ENCODE measurements at places on chromosomes 7 and 10.
A peak's percentile ranks its signal among the peaks of the same experiment; 100 is the strongest.

DNA sequence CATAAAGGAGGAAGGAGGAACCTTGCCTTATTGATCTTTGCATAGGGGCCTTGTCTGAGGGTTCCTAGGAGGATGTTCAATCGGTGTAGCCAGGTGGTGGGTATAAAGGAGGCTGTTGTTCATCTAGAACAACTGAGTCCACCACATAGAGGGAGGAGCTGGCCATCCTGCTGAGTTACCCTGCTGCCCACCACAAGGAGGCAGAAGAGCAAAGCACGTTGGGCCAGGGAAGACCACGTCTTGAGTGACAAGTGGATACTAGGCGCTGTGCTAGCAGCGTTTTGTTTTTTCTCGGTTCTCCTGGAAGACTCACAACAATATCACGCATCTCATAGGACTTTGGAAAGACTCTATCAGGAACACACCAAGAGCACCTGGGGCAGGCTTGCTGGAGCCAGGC is 20.0 kb downstream of the FOXI2 start:
- no peak for DNase-seq

GRCh38 chr10:43304687-43305333 is 37.9 kb upstream of the RASGEF1A start:
- peak; percentile 56 for DNase-seq

- DNase-seq, result no peak
These were observed 57.5 kb downstream of the INSIG1 start for GRCh38 chr7:155355176-155355575.

GRCh38 chr7:2471022-2471329 is 5.2 kb downstream of the GRIFIN start:
- no peak for DNase-seq

DNA sequence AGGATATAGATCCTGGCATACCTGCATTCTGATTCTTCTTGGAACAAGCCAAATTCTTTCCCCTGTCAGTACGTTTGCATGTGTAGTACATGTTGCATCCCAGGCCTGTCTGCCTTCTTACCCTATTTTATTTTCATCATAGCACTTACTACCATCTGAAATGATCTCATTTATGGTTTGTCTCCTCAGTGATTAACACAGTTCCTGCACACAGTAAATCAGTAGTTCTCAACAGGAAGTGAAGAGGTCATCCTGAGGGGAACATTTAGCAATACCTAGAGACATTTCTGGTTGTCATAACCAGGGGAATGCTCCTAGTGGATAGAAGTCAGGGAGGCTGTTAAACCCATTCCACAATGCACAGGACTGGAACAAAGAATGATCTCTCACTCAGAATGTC is 38.2 kb upstream of the SLC26A4 start:
- no peak for DNase-seq

DNA sequence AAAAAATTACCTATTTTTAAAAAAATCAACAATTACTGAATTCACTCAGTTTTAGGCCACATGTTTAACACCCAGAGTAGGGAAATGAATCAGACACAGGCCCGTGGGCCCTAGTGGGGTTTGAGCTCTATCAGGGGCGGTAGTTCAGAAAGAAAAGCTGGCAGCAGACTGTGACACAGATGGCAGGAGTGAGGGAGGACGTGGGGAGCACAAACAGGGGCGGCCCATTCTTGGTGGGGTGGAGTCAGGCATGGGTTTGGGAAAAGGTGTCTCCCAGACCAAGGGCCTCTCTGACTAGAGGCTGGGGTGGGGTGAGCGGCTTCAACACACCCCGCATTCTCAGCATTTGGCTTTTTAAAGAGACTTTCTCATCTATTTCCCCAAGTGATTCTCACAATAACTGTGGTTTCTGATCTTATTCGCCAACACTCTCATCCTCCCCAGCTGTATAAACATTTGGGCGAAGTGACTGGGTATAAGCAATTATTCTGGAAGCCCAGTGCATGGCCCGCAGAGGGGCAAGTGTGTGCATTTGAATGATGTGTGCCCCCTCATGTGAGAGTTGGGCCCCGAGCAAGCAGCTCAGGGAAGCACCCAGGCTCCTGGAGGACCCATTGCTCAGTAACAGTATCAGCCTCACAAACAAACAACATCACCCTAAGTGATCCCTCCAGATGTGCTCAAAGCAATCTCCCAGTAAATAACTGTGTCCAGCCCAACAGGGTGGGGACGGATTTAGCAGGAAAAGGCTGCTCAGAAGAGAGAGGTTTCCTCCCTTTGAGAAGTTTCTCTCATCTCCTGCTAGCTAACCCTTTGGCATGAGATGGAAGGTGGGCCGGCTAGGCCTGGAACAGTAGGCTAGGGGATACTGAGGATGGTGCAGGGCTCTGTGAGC is 437.6 kb upstream of the ZMIZ1 start:
- no peak for DNase-seq
